Activated CD8-positive, alpha-beta memory T cell treated with anti-CD3 and anti-CD28 coated beads, Interleukin-2, amount 50 U/mL, for 48 hours (primary cell): ENCODE measurements at places on chromosomes 6 and 20.

DNA sequence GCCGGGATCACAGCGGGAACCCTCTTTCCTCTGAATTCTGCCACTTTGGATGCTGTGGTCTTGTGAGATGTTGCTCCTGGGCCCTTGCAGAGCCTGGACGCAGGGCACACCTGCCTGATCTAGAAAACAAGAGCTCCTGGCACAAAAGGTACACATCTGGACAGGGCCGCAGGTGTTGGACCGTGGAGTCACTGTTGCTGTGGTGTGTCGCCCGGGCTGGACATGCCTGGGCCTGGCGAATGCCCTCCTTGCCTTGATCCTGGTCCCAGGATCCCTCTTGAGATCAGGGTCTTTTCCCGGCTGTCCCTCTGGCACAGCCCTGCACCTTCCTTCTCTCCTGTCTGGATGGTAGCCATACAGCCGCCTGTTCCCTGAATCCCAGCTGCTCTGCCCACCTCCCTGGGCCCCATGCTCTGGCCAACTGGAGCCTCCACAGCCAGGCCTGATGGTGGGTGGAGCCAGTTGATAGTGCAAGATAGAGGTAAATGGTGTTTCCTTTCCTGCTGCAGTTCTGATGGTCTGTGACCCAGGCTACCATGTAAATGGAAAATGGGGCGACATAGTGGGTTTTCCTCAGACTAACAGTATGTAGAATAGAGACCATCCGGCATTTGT is 5.0 kb downstream of the FOXP4 start:
- DNase-seq = no peak

- no peak for DNase-seq
Observed at GRCh38 chr20:38203337-38203980, 38.4 kb upstream of the TGM2 start.

DNA sequence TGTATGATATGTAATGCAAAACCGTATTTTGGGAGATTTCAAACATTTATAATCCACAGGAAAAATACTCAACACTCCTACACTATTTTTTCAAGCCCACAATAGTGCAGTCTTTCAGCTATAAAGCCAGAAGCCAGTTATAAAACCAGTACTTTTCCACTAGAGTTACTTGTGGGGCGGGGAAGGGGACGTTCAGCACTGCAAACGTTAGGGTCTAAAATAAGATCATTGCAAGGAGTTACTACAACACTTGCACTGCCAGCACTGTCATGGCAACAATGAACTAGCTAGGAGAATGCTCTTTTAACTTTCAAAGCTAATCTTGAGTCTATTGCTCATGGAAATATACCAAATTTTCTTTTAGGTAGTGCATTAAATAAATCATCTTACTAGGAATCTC is 14.7 kb downstream of the SESN1 start:
- DNase-seq = no peak

GRCh38 chr6:155595284-155595683 is 139.6 kb upstream of the NOX3 start:
- no peak for DNase-seq
